ENCODE measurements at places on chromosomes 16 and 17.

DNA sequence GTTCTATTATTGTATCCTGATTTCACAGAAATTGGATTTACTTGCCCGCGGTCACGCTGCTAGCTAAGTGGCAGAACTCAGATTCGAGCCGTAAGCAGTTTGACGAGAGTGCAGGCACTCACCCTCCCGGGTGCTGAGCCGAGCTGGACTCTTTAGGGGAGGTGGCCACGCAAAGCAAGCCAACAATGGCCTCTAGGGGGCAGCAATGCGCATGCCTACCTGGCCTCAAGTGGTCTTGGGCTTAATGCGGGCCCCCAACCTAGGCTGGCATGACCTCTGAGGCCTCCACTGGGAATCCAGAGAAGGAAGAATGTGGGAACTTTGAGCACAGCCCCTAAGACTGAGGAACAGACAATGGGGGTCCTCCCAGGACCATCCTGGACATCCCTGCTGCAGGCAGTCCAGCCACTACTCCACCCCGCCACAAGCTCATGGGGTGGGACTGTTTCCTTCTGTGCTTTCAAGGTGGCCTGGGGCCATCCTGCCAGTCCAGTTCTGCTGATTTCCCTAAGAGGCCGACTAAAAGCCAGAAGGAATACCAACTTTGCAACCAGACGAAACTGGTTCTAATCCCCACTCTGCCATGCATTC, 276.5 kb downstream of the XYLT1 start:
- no peak for DNase-seq

DNA sequence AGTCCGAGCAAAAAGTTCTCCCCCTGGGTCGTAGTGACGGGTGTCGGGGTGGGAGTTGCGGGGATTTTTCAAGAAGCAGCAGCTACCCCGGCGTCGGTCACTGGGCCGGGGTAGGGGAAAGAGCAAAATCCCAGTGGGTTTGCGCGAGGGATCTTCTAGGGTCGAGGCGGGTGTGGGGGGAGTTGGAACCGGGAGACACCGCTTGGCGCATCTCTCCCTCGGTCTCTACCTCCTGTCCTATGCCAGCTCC, 2.3 kb upstream of the UBTF start:
- no peak for DNase-seq

- DNase-seq, result no peak
Measured at GRCh38 chr16:46569231-46569735, 51.9 kb downstream of the SHCBP1 start.

DNA sequence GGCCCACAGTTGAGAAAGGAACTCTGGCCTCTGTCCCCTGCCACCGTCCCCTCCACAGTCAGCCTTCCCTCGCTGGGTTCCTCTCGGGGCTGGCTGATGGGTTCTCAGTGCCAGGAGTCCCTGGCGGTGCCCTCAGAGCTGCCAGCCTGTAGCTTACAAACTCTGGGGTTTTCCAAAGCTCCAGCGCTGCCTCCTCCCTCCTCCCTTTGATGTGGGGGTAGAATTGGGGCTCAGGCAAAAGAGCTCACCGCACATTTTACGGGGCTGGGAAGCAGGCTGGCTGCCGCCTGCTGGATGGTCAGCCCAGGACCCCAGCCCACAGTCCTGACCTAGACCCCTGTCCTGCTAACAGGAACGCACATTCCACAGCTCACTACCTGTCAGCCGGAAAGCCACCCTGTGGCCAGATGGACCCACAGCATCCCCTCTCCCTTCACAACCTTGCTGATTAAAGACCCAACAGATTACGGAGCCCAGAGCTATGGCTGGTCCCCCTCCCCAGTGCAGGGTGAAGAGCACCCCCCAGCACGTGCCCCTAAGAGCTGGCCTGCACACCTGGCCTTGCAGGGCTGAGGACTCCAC, 6.0 kb downstream of the VASN start:
- no peak for DNase-seq

DNA sequence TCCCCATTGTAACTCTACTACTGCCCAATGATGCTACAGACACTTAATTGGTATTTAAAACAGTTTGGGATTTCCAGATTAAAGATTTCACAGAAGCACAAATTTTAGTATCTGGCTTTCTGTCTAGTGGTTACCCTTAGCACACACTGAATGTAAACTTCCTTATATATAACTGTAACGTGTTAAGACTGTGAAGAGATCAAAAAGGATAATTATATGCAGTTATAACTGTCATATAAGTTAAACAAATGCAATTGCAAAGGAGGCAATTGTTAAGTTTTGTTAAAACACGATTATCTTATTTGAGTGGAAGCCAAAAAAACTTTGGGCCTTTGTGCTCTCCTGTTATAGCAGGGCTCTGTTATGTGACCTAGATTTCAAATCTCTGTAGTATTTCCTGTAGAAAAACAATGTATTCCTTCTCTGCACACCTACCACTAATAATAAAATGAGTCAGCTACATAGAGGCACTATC, 147.9 kb downstream of the STXBP4 start:
- no peak for DNase-seq

- DNase-seq, result peak; percentile 46
Measured at GRCh38 chr17:58060596-58061191, 22.5 kb upstream of the DYNLL2 start.

DNA sequence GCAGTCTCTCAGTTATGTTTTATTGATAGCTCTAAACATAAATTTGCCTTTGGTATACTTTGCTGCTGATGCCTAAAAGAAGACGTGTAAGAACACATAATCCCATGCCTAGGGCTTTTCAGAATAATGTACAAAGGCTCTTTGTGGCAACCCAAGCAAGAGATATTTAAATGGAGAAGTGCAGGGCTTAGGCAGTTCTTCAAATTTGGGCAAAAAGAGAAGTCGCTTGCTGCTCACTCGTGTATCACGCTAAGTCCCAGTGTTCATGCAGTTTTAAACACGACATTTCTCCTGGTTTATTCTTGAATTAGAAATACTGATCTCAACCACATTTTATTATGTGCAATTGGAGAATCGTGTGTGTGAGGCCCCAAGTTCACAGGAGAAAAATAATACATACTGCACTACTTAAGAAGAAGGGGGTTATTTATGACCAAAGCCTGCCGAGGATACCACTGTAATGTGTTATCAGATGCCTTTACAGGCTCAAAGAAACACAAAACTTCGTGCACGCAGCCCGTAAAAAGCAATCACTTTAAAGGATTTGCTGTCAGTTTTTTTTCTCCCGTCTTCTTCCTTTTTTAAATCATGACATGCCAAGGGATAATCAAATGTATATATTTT, 22.5 kb upstream of the IRX6 start:
- DNase-seq, result no peak

GRCh38 chr16:78768718-78769117, 669.3 kb downstream of the WWOX start:
- DNase-seq, result no peak

Measured in DMS 273 treated with DMSO at 0.1 percent for 48 hours (cell line).